ENCODE measurements at places on chromosomes 1 and 21.

GRCh38 chr1:183814121-183814681 lies 9.3 kb downstream of the RGL1 start:
- no peak for DNase-seq

GRCh38 chr1:96978444-96978843 lies 256.9 kb downstream of the PTBP2 start:
- no peak for DNase-seq

DNA sequence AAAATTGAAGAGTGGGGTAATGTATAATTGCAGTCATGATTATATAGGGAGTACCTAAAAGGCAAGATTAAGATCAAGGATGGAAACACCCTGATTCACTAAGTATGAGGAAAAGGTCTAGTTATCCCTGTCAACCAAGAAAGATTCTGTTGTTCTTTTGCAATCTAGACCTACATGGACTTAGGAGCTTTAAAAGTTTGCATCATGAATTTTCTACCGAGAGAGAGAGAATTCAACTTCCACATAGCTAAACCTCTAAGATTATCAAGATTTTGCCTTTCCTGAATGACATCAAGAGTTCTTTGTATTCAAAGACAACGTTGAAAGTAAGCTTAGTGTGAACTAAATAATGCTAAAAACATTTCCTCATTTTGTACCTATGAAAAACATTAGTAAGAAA lies 78.8 kb upstream of the RBM34 start:
- DNase-seq = no peak

DNA sequence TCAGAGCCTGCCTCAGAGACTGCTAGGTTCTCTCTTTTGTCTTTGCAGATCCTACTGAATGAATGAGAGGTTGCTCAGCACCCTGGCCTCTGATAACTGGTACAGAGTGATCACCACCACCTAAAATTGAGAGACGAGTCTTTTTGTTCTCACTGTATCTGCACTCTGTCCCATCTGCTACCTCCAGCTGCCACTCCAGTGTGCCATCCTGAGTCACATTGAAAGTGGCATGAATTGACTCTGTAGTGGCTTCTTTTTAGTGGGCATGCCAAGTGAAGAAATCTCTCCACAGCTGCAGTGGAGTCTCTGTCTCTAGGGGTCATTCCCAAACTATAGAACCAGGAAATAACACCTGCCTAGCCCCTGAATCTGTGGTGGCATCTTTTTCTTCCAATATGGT lies 14.7 kb downstream of the CAMK1G start:
- DNase-seq = no peak

GRCh38 chr1:151513626-151514121 lies 2.5 kb downstream of the CGN start:
- DNase-seq = peak; percentile 11

- DNase-seq = no peak
These were observed 295.3 kb downstream of the PTPRU start for GRCh38 chr1:29531596-29531995.

GRCh38 chr1:228455715-228456114 lies 31.5 kb upstream of the RNF187 start:
- no peak for DNase-seq

Measured in NK-92 treated with Interleukin-12 subunit alpha and Interleukin-12 subunit beta, amount 100 ng/mL, for 24 hours (cell line).